AG10803 (cell line): ENCODE measurements at places on chromosomes 12 and 14.

GRCh38 chr12:99352269-99352668 lies 295.3 kb upstream of the GARIN6 start:
- no peak for DNase-seq

- no peak for DNase-seq
These were observed 91.5 kb upstream of the PTGDR start for GRCh38 chr14:52175982-52176502.

- DNase-seq: peak; percentile 55
These were observed 76.3 kb downstream of the MYRFL start for GRCh38 chr12:69901221-69901905.

DNA sequence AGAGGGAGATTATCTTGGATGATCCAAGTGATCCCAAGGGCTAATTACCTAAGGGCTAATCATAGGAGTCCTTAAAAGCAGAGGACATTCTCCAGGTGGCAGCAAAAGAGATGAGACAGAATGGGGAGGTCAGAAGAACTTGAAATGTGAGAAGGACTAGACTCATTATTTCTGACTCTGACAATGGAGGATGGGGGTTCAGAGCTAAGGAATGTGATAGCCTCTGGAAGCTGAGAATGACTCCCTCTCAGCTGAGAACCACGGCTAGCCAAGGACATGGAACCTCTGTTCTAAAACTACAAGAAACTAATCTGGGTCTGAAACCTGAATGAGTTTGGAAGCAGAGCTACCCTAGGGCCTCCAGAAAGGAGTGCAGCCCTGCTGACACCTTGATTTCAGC lies 35.6 kb upstream of the ANKS1B start:
- no peak for DNase-seq

DNA sequence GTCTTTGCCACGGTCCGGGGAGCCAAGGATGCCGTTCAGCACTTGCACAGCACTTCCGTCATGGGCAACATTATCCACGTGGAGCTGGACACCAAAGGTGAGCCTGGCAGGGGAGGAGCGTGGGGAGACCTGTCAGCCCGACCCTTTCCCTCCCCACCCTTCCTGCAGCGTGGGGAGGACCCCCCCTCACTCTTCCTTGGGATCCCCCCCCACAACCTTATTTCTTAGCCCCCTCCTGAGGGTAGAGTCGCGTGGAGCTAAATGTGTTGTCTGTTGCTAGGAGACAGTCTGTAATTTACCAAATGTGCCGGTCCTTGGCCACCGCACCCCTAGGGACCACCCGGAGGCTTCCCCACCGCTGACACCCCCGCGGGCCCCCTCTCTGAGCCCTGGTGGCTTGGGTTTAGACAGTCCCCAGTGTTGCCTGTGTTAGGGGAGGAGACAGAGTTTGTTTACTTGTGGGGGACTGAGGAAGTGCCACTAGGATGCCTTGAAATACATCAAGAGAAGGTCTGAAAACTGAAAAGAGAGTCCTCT lies 2.3 kb downstream of the SETD1B start:
- no peak for DNase-seq

DNA sequence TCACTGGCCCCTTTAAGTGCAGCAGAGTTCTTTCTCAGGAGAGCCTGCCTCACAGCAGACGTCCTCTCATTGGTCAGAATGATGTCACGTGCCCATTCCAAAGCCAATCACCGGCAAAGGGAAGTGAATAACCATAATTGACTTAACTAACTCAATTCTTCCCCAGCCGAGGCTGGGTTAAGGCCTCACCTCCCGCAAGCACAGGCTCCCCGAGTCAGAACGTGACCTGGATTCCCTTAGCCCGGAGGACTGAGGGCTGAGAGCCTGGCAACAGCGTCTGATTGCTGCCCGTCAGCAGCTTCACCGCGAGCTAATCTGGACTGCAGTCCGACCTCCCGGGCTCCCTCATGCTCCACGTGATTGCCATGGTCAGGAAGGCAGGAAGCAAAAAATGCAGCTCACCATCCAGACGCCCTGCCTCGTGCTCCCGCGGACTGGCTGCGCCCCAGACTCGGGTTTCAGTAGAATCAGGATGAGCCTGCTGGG lies 92.1 kb upstream of the FZD10 start:
- no peak for DNase-seq

DNA sequence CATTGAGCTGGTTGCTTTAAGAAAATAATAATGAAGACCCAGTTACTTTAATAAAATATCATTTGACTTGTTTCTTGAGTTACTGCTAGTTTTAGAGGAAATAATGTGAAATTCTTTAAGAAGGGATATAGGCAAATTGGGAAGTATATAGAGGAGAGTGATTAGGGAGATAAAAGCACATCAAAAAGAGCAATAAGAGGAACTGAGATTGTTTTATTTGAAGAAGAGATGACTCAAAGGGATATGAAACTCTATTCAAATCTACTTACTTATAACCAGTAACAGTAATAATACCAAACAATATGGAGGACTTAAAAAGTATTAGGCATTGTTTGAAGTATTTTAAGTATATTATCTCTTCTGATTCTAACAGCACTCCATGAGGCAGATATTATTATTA lies 37.1 kb downstream of the LRRK2 start:
- DNase-seq: no peak

DNA sequence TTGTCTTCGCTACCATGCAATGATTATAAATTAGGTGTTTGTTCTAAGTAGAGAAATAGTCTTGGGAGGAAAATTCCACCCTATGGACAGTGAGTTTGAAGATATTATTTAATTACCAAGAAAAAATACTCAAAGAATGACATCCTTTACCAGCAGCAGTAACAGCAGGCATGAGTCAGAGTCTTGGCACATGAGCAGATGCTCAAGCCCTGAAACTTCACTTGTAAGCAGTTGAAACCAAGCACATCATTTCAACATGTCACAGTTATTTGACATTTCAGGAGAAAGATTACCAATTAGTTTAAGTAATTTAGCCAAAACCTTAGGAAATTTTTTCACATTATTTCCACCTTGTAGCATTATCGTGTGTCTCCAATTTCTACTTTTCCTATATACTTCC lies 99.2 kb downstream of the C12orf50 start:
- DNase-seq: peak; percentile 40

GRCh38 chr14:93914278-93914677 lies 12.9 kb upstream of the FAM181A start:
- DNase-seq: no peak

DNA sequence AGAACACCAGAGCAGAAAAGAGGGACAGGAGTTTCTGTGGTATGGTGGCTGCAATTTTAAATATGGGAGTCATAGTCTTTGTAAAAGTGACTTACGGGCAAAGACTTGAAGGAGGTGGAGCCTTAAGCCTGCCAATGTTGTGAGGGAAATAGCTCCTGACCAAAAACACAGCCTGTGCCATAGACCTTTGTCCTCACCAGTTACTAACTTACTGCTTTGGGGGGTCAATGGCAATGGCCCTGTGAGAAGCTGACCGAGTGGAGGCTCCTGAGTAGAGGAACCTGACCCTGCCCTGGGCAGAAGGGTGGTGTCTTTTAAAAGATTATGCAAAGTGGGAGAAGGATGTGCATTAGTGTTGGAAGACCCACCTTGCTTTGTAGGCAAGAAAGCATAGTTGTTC lies 3.8 kb downstream of the MTHFD1 start:
- no peak for DNase-seq

DNA sequence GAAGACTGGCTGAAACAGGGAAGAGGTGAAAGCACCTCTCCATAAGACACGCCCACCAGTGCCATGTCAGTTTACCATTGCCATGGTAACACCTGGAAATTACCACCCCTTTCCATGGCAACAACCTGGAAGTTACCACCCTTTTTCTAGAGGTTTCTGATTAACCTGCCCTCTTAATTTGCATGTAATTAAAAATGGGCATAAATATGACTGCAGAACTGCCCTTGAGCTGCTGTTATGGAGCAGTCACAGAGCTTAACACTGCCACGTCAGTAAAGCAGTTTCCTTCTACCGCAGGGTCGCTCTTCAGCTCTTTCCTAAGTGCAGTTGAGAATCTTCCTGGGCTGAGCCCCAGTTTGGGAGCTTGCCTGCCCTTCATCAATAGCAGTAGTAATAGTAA lies 55.2 kb downstream of the RASSF3 start:
- no peak for DNase-seq

GRCh38 chr14:80455031-80455430 lies 243.7 kb upstream of the DIO2 start:
- DNase-seq: no peak

GRCh38 chr12:113244047-113244460 lies 22.8 kb downstream of the TPCN1 start:
- DNase-seq: no peak

- DNase-seq: no peak
These were observed 234.8 kb upstream of the FKBP4 start for GRCh38 chr12:2559931-2560330.

DNA sequence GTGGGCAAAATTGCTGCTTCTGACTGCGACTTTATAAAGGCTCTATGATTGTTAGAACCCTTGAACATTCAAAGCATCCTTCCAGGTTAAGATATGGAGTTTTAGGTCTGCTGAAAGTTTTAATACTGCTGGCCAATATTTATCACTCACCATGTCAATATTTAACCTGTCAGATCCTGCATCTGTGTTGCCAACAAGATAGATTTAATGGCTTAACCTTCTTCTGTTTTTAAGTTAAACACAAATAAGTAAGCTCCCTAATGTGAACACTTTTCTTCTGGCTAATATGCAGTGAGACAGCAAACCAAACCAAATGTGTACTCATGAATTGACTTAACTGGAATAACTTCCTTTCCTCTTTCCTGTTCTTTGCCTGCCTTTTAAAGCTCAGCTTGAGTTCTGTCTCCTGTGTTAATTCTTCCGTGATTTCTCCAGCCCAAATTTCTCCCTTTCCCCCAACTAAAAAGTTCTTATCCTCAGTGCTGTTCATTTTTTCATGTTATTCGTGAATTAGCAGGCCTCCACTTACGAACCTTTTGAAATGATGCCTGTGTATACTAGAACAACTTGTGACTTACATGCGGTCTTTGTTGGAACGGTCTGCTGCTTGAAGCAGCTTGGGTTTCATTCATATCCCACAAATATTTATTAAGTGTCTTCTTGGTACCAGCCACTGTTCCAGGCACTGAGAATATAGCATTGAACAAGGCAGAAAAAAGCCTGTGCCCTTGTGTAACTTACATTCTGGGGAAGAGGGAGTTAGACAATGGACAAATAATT lies 9.1 kb downstream of the FBXW8 start:
- DNase-seq: no peak

DNA sequence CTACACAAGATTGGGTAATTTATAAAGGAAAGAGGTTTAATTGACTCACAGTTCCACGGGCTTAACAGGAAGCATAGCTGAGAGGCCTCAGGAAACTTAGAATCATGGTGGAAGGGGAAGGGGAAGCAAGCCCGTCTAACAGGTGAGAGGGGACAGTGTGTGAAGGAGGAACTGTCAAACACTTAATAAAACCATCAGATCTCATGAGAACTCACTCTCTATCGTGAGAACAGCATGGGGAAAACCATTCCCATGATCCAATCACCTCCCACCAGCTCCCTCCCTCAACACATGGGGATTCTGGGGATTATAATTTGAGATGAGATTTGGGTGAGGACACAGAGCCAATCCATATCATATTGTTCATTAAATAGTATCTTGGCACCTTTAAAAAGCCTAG lies 56.1 kb downstream of the EPS8 start:
- no peak for DNase-seq

DNA sequence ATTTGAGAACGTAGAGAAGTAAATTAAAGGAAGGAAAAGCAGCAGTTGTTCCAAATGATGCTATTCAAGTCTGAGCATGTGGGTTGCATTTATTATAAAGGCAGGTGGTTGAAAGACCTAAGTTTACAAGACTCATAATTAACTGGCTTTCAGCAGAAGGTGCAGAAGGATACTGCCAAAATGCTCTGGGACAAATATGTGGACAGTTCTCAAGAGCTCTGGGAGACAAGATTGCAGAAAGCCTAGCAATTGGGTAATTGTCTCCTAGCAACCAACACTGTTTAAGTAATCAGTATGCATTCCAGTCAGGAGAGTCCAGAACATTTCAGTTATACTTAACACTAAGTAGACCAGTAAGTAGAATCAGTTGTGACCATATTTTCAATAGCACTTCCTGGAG lies 131.5 kb downstream of the GPR135 start:
- DNase-seq: peak; percentile 100

GRCh38 chr12:51548241-51548640 lies 42.8 kb upstream of the SCN8A start:
- no peak for DNase-seq

- DNase-seq: peak; percentile 39
These were observed 342.5 kb upstream of the KITLG start for GRCh38 chr12:88922816-88923215.

DNA sequence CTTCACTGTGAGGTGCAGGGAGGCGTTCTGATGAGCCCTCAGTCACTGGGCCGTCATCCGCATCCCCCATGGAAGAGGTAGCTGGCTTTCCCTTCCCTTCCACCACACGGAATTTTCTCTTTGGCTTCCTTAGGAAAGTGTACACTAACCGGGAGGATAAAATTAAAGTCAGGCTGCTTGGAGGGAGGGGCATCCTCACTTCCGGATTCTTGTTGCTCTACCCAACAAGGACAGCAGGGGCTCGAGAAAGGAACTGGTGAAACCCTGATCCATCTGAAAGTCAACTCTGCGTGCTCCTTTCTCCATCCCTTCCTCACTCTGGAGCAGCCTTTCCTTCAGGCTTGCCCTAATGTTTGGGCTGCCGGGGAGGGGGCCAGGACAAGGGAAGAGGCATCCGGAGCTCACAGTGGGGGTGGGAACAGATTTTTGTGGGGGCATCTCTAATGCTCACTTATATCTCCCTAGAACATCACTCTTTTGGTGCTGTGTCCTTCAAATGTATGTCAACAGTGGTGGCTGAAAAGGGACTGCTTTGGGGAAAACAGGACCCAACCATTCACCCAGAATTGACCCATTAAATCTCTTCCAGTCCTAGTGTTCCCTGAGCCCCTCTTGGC lies 101.4 kb upstream of the FKBP4 start:
- no peak for DNase-seq

GRCh38 chr12:42299392-42300308 lies 26.2 kb downstream of the ZCRB1 start:
- DNase-seq: peak; percentile 33

DNA sequence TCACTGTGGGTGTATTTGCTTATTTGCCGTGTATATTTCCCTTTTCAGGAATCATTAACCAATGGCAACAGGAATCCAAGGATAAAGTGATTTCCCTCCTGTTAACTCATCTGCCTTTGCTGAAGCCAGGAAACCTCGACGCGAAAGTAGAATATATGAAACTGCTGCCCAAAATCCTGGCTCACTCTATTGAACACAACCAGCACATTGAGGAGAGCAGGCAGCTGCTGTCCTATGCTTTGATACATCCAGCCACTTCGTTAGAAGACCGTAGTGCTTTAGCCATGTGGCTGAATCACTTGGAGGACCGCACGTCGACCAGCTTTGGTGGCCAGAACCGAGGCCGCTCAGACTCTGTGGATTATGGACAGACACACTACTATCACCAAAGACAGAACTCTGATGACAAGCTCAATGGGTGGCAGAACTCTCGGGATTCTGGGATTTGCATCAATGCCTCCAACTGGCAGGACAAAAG lies 135.1 kb downstream of the SAMD4A start:
- no peak for DNase-seq
